ENCODE measurements at places on chromosomes 7 and 10.
A peak's percentile ranks its signal among the peaks of the same experiment; 100 is the strongest.

DNA sequence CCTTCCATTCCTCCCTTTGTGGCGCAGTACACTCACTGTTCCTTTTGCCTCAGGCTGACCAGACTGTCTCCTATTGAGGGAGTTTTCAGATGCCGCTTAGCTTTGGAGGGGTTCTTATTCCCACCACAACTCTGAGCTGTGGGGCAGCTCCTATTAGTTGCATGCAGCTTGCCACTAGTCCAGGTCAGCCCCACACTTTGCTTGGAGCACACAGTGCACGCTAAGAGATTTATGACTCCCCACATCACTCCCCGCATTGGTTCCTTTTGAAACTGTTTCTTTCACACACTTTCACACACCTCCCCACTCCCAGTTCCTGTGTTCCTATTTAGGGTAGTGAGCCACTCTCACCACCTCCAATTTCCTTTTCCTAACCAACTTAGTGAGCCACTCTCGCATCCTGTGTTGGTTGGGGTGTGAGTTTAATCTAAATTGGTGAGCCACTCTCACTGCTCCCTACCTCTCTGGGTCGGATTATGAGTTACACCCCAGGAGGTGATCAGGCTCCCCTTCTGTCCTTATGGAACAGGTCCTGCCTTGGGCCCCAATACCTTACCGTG lies 10.4 kb upstream of the ZNF485 start:
- DNase-seq: no peak

- no peak for DNase-seq
Observed at GRCh38 chr10:43390759-43391158, 18.2 kb downstream of the HNRNPF start.

DNA sequence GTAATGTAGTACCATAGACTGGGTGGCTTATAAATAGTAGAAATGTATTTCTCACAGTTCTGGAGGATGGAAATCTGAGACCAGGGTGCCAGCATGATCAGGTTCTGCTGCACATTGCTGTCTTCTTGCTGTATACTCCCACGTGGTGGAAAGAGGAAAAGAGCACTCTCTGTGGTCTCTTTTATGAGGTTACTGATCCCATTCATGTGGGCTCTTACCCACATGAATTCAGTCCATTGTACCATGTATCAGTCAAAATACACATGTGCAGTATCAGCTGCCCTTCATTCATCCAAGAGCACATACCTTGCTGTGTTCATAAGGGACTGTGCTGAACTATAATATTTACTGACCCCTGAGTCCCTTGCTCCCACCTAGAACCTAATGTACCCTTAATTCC lies 17.1 kb downstream of the PNLIPRP2 start:
- DNase-seq: no peak

DNA sequence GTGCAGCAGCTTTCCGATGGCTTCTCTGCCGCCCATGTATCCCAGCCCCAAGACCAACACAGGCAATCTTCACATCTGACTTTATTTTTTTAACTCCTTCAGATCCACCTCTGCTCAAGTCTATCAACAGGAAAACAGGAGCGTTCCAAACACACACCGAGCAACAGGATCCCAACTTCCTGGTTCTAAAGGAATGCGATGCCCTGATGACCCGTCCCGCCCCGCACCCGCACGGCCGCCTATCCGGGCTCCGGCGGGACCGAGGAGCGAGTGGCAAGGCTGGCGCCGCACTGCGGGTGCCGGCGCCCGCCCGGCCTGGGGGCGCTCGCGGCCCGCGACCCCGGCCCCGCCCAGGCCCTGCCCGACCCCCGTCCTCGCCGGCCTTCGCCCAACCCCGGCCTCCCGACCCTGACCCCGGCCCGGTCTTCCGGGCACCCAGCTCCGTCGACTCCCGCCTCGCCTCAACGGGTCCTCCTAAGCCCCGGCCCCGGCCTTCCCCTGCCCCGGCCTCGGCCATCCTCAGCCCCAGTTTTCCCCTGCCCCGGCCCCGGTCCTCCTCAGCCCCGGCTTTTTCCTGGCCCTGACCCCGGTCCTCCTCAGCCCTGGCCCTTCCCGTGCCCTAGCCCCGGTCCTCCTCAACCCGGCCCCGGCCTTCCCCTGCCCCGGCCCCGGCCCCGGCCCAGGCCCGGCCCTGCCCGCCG lies 730 bp downstream of the LARP4B start:
- DNase-seq: peak; percentile 40

DNA sequence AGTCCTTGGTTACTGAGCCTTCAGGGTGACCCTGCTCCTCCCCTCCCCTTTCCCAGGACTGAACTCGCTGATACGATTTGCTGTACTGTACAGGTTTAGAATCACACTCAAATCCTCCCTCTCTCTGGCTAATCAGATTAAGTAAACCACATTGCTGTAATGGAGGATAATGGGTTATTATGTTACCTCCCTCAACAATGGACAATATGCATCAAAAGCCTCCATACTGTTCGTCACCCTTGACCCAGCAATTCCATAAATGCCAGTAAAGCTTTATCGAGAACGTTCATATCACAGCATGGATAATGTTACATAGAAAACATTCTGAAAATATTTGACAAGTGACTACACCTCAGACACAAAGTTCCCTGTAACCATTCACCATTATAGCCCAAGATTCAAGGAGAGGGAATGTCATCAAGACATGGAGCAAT lies 61.7 kb downstream of the FAM107B start:
- DNase-seq: no peak
